ENCODE measurements at places on chromosomes 5 and 9.
A peak's percentile ranks its signal among the peaks of the same experiment; 100 is the strongest.

- DNase-seq = no peak
Observed at GRCh38 chr9:20940447-20941173, 90.8 kb downstream of the HACD4 start.

- peak; percentile 20 for DNase-seq
Observed at GRCh38 chr5:61625681-61626621, 293.9 kb downstream of the ZSWIM6 start.

GRCh38 chr9:71929791-71930440, 18.5 kb downstream of the C9orf85 start:
- no peak for DNase-seq

GRCh38 chr5:22352493-22352892, 500.7 kb downstream of the CDH12 start:
- DNase-seq = no peak

DNA sequence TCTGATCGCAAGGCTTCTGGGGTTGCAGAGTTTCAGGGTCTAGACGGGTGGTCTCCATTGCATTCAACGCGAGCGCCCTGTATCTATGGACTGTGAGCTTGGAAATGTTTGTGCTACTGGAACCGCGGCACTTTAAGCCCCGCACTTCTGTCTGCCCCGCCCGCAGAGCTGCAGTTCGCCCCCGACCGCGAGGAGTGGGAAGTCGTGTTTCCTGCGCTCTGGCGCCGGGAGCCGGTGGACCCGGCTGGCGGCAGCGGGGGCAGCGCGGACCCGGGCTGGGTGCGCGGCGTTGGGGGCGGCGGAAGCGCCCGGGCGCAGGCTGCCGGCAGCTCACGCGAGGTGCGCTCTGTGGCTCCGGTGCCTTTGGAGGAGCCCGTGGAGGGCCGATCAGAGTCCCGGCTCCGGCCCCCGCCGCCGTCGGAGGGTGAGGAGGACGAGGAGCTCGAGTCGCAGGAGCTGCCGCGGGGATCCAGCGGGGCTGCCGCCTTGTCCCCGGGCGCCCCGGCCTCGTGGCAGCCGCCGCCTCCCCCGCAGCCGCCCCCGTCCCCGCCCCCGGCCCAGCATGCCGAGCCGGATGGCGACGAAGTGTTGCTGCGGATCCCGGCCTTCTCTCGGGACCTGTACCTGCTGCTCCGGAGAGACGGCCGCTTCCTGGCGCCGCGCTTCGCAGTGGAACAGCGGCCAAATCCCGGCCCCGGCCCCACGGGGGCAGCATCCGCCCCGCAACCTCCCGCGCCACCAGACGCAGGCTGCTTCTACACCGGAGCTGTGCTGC, 1.0 kb downstream of the ADAMTS19 start:
- no peak for DNase-seq

- peak; percentile 92 for DNase-seq
Observed at GRCh38 chr9:134396258-134396742, 70.0 kb downstream of the RXRA start.

DNA sequence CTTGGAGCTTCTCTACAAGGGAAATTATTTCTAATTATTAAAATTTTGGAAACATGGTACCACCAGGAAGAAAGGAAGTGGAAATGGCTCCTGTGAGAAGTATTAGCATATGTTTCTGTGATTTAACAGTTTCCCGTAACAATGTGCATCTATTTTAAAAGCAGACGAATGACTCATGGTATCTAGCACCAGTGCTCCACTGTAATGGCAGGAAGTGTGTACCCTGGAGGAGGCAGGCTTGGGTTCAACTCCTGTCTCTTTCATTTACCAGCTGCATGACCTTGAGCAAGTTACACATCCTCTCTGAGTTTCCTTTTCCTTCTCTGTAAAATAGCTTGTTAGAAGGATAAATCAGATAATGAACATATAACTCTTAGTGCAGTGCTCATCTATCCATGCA, 41.0 kb upstream of the ANGPTL2 start:
- no peak for DNase-seq

DNA sequence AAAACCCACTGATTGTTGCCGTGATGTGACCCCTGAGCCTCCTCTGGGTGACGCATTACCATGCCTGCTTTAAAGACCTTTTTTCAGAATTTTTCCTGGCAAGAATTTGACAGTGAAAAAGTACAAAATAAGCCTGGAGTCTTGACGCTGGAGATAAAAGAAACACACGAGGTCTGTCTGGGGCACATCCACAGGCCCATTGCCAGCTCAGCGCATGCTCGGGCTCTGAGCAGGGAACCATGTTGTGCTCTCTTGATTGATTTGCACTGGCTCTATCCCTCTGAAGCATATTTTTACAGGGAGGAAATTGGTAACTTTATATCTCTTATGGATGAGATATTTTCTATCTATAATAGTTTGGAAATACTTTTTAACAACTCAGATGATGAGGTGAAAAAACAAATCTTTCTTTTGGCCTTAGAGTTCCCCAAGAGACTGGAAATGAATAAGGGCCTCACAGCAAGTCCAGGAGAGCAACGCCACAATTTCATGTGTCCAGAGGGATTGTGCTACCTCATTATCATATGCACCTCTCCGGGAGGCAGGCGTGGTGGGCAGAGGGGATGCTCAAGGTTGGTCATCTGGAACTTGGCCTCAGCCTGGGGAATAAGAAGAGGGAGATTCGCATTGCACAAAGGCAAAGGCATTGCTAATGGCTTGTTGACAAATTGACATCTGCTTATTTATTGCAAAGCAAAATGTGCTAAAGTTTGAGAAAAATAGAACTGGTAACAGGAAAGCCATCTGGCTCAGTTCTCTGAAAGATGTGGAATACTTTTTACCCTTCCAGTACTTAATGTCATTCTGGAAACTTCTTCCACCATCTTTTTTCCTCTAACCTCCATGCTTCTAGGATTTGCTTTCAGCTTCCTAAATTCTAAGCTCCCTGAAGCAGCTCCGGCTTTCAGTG, 183.8 kb downstream of the PJA2 start:
- DNase-seq = no peak

- DNase-seq = no peak
Observed at GRCh38 chr9:136832581-136832980, 9.7 kb upstream of the AJM1 start.

- no peak for DNase-seq
Observed at GRCh38 chr5:180330810-180331646, 22.1 kb downstream of the GFPT2 start.

All from CMK (cell line).